ENCODE measurements at places on chromosomes 2 and 18.

DNA sequence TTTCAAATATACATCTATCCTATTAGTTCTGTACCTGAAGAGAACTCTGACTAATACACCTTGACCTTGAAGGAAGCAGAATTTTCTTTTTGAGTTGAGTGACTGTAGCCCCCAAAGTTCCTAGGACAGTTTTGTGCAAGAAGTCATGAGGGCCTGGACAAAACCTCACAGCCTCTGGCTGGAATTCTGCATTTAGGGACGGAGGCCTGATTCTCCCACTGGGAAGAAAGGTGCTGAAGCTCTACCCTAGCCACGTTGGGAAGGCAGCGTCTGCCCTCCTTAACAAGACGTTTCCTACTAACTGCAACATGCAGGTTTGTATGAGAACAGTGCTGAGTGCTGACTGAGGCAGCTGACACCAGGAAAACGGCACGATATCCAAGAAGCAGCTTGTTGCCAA is 74.4 kb upstream of the ZCCHC2 start:
- DNase-seq = no peak

DNA sequence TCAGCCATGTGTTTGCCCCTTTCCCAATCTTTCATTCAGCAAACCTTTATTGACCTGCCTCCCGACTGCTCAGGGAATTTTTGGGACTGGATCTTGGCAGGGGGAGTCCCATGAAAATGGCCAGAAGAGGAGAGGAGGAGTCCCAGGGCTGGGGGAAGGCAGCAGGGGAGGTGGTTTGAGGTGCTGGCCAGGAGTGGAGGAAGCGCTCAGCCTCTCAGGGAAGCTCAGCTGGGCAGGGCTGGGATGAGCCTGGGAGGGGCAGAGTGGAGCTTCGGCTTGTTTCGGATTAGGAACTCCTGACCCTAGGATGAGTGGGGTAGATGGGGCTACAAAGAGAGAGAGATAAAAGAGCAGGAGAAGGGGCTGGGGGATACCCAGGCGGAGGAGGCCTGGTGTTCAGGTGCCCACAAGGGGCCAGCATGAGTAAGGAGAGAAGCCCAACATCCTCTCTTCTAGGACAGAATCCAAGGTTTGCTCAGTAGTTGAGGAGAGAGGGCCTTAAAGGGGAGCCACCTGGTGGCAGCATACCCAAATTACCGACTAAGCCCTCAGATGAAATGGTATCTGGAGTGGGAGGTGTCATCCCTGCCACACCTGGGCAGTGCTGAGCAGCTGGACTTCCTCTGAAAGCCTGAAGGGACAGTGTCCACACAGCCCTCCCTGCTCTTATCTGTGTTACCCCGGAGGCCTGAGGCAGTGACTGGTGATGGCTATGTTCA is 91.1 kb downstream of the INHBB start:
- DNase-seq = no peak

- no peak for DNase-seq
Observed at GRCh38 chr2:195709901-195710806, 53.1 kb downstream of the SLC39A10 start.

DNA sequence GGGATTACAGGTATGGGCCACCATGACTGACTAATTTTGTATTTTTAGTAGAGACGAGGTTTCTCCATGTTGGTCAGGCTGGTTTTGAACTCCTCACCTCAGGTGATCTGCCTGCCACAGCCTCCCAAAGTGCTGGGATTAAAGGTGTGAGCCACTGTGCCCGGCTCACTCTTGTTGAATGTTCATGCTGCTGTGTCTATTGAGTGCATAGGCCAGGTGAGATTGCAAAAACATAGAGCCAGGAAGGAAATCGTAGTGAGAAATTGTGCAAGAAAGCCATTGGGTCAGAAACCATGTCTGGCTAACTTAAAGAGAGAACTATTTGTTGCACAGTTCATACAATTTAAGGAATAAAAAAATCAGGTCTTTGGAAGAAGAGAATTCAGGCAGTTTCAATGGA is 45.5 kb upstream of the FZD5 start:
- DNase-seq = no peak

GRCh38 chr18:50268022-50268747 is 1.9 kb upstream of the CFAP53 start:
- DNase-seq = peak; percentile 81

- DNase-seq = no peak
Observed at GRCh38 chr2:69734854-69735544, 6.9 kb upstream of the ANXA4 start.

DNA sequence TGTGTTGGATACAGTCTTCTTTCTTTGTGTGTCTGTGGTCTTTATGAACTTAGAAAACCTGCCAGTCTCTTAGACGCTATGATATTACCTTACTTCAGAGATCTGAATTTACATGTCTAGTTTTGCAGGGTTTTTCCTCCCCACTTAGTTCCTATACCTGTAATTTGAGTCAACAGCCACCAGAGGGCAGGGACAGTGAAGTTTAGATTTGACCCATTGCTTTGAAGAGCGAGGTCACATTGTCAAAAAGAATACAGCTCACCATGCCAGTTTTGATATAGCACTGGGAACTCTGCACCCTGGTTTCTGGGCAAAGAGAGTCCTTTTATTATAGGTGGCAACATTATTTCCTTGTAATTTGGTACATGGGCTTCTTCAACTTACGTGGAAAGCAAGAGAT is 102.3 kb downstream of the MAPK4 start:
- no peak for DNase-seq

- DNase-seq = peak; percentile 23
Observed at GRCh38 chr18:52341608-52342381, 1.8 kb downstream of the DCC start.

GRCh38 chr2:57460396-57461276 is 586.0 kb upstream of the VRK2 start:
- no peak for DNase-seq

DNA sequence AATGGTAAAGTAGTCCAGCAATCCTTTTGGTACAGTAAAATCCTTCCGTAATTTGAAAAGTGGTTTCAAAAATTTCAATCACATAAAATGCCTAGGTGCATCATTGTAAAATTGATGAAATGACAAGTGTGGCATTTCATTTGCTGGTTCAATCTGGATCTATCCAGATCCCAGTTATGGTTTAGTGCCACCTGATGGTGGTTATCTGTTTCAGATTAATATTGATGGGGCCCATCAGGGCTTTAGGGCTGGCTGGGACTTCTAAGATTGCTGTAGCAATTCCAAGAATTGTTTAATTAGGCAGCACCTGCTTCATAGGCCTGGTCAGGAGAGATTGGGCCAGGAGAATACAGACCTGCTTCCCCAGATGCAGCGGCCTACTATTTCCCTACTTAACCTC is 55.5 kb upstream of the PIK3C3 start:
- DNase-seq = no peak

DNA sequence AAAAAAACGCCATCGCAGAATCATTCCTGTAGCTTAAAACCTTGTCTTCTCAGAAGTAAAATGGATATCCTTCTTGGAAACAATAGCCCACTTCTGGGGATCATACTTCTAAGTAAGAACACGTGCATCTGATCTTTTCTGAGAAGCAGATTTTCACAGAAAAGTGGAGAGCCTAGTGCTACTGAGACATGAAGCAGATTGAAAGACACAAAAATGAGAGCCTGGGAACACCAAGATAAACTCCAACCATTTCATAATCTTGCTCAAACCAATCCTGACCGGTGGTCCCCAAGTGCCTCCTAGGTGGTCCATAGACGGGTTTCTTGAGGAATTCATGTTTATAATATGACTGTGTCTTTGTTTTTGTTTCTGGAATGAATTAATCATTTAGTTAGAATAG is 191.2 kb downstream of the IRS1 start:
- no peak for DNase-seq

DNA sequence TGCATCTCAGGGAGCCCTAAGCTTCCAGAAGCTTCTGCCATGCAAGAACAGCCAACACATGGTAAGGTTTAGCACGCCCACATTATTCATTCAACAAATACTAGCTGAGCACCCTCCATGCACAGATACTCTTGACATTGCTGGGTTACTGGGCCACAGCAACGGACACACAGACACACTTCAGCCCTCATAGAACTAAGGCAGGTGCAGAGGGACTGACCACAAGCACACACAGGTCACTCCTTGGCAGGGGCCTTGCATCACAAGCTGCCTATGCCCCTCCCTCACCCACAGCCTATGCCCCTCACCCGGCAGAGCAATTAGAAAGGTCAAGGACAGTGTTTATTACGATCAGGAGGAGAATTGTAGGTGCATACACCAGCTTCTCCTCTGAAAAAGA is 15.8 kb downstream of the SLC14A2 start:
- no peak for DNase-seq

DNA sequence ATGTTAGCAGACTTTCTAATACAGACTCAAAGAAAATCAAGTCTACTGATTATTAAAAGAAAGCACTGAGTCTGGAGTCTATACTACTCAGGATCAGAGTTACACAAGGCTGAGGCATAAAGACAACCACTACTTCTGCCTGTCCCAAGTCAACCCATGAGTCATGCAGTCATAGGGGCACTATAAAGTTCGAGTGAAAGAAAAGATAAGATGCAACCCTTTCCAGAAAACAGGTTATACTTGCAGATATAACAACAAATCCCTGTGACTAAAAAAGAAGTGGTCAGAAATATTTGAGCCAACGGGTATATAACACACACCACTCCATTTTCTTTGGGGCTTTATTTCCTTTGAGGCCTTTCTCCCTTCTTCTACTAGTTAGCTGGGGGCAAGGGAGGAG is 18.6 kb upstream of the SCRN3 start:
- no peak for DNase-seq

GRCh38 chr2:31075941-31076590 is 62.2 kb downstream of the GALNT14 start:
- no peak for DNase-seq

DNA sequence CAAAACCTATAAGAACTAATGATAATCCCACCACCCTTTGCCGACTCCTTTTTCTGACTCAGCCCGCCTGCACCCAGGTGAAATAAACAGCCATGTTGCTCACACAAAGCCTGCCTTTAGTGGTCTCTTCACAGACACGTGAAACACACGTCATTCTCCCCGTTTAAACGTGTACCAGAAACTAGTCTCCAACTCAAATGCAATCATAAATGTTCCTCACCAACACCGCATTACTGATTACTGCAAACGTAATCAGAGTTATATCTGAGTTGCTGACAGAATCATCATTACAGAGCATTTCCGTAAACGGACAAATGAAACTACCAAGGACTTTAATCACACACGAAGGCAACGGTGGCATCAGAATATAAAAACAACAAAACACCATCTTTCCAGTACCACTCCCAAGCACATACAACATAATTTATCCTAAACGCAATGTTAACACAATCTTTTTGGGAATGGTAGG is 1.9 kb downstream of the CLK1 start:
- DNase-seq = peak; percentile 50

GRCh38 chr18:23114911-23115310 is 20.4 kb upstream of the CABLES1 start:
- no peak for DNase-seq

DNA sequence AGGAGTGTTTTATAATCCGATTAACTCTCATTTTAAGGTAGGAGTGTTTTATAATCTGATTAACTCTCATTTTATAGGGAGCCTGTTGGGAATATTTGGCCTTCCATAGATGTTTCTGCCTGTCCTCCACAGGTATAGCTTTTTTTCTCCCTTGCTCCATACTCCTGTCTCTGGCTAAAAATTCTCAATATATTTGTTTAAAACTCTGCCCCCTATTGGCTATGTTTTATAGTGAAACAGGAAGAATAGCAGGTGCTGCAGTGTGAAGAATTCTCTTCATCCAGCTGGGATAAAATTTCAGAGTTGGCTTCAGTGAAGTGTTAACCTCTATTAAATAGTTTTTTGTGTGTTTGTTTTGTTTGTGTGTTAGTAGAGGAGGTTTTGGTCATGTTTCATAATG is 1046.0 kb upstream of the TMEFF2 start:
- no peak for DNase-seq

GRCh38 chr2:231699006-231699405 is 9.3 kb upstream of the PTMA start:
- DNase-seq = peak; percentile 48

DNA sequence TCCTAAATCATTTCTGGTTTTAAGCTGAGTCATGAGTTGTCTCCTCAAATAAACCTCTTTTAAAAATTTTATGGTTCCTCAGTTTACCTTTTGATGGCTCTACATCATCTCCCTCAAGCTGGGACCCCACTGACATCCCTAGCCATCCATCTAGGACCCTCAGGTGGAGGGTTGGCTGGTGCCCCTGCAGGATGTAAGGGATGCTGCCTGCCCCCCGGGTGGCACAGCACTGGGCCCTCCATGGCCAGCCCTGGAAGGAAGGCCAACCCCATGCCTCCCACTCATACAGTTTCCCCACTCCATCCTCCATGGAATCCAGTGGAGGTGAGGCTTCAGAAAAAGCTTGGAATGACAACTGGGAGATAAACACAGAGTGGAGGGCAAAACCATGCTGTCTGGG is 17.2 kb upstream of the GPC1 start:
- DNase-seq = no peak

- no peak for DNase-seq
Observed at GRCh38 chr2:39523308-39524044, 86.4 kb upstream of the MAP4K3 start.

- DNase-seq = no peak
Observed at GRCh38 chr18:8769509-8770095, 64.2 kb downstream of the MTCL1 start.

DNA sequence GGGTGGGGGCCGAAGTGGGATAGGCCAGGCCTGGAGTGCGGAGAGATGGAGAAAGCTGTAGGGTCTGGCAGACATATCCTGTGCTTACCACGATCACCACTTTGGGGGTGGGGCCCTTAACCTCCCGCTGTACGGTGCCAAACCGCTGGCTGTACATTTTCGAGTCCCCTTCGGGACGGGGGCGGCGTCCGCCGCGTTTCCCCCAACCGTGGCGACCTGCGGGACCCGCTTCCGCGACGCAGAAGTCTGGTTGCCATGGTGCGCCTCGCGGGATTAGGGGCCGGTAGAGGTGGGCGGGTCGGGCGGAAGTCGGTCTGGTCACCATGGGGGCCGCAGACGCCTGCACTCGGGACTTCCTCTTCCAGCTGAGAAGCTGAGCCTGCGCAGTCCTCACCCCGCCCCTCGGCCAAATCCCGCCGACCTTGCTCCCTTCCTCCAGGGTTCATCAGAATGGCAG is at the start of gene CFAP53:
Gene CFAP53 (minus strand): TSS at position 248 of the 457 bp plus-strand sequence. CDS start 91 bp downstream, at position 157.
- peak; percentile 96 for DNase-seq

DNA sequence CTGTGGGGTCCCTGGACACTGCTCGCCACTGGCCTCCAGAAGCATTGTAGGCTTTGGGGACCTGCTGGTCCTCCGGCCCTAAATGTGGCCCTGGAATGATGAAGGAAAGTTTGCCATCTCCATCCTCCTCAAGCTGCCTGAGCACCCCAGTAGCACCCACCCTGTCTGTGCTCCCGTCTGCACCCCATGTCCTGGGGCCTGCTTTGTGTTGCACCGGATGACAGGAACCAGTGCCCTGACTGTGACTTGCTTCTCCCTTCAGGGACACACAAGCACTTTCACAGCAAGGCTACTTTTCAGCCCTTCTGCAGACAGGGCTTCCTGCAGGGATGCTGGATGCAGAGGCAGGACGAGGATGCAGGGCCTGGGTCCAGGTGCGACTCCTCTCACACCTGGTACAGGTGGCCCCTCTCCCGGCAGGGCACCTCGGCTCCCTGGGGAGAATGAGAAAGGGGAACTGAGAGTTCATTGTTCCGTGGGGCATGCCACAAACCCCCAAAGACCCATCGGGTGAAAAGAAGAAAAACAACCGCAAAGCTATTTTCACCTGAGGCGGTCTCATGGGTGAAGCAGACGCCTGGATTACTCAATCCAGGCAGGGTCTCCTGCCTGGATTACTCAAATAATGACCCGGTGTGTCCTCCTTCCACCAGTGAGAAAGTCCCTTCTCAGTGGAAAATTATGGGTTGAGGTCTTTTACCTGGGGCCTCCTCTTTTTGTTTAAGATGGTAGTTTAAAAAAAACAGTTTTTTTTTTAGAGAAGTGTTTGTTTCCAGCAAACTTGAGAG is 74.9 kb downstream of the LONRF2 start:
- no peak for DNase-seq
